ENCODE measurements at places on chromosomes 6 and 20.

DNA sequence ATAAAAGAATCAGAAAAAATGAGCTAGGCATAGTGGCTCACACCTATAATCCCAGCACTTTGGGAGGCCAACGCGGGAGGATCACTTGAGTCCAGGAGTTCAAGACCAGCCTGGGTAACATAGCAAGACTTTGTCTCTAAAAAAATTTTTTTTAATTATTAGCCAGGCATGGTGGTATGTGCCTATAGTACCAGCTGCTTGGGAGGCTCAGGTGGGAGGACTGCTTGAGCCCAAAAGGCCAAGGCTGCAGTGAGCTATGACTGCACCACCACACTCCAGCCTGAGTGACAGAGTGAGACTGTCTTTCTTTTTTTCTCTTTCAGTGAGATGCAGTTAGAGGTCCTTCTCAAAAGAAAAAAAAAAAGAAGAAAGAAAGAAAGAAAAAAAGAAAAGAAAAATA, 8.5 kb upstream of the SNRPC start:
- no peak for DNase-seq

- DNase-seq = no peak
These were observed 1085.8 kb upstream of the CITED2 start for GRCh38 chr6:140460267-140460666.

DNA sequence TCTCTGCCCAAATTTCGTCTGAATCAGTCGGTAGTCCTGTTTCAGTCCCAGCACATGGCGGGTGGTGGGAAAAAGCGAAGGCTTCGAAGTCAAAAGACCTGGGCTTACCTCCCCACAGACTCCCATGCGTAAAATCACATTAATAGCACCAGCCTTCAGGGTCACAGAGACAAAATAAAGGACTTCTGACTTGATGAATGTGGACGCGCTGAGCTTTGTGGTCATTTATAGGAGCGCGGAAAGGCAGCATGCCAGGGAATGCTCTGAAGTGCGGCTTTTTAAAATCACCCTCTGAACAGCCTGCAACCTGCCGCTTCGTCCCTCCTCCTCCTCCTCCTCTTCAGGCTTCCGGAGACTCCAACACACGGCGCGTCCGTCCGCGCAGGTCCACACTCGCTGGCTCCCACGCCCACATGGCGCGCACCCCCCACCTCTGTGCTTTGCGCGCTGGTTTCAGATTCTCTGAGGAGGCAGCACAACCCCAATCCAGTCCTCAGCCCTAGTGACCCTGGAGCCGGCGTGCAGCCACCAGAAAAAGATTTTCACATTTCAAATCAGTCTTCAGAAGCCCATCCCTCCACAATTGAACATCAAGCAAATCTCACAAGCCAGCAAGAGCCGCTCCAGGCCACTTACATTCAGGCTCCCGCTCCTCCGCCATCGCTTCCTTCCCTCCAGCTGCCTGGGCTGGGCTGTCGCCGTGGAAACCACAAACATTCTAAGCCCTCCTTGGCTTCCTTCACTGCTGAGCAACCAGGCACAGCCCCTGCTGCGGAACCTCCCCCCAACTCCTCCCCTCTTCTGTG, at the start of gene C6orf118:
Gene C6orf118 (minus strand): TSS at position 680 of the 806 bp plus-strand sequence. CDS start 19 bp downstream, at position 661.
- DNase-seq = peak; percentile 33

DNA sequence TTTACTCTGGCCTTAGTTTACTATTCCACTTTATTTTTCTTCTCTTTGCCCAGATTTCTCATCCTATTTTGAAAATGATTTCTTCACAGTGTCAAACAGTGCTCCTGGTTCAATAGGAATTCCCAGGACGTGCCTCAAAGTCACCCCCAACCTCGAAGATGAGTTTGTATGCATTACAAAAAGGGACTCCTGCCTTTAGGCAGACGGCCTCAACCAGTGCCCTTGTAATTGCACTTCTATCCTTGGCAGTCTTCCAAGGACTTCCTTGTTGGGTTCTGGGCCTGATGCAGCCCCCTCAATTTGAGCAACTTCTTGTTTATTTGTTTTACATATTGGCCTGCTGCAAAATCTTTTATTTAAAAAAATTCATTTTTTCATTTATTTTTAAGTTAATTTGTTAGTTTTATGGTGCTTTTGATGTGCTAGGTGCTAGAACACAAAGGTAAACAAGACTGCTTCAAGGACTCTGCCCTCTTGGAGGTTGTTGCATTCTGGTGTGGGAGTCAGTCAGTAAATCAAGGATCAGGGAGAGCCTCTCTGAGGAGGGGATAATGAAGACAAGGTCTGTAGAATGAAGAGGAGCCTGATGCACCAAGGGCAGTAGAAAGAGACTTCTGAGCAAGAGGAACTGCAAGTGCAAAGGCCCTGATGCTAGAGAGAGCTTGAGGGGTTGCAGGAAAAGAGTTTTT, 181.5 kb upstream of the LAMP5 start:
- DNase-seq = no peak

- DNase-seq = no peak
These were observed 60.0 kb downstream of the PRL start for GRCh38 chr6:22236626-22237414.

DNA sequence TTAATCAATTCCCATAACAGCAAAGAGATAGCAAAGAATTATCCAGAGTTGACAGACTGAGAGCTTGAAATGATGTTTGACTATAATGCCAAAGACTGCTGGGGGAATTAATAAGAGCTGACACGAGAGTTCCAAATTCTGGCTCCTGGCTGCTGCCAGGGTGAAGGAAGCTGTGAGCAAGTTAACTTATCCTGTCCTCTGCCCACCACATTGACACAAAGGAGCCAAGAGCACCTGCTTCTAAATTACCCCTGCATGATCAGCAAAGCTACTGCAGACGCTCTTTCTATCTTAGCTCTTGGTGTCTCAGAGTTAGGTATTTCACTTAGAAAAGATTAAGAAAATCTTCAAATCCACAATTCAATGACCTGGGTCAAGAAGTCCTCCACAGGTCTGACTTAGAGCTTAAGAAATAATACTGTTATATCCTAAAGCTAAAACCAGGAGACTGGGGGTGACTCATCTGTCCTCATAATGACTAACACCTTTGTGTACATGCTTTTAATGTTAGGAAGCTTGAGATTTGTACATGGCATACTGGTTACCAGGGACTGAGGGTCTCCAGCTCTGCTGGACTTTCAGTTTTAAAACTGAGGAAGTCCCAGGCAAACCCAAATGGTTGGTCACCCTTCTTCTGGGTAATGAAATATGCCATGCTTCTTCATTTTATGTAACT, 13.2 kb upstream of the FRK start:
- DNase-seq = no peak

DNA sequence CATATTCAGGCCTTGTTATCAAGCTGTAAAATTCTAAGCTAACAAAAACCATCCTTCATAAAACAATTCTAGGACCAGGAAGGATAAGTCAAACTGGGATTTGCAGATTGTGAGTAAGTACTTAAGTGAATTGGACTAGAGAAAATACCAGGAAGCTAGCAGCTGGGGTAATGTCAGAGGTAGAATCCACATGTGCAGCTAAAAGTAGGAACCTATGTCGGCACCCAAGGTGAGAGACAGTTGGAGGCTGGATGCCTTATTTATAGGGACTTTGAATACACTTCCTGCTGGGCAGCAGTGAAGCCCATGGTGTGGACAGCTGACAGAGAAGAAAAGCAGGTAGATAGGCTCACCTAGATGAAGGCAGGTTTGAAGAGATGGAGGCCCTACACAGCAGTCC, 127.3 kb downstream of the FLRT3 start:
- DNase-seq = no peak

DNA sequence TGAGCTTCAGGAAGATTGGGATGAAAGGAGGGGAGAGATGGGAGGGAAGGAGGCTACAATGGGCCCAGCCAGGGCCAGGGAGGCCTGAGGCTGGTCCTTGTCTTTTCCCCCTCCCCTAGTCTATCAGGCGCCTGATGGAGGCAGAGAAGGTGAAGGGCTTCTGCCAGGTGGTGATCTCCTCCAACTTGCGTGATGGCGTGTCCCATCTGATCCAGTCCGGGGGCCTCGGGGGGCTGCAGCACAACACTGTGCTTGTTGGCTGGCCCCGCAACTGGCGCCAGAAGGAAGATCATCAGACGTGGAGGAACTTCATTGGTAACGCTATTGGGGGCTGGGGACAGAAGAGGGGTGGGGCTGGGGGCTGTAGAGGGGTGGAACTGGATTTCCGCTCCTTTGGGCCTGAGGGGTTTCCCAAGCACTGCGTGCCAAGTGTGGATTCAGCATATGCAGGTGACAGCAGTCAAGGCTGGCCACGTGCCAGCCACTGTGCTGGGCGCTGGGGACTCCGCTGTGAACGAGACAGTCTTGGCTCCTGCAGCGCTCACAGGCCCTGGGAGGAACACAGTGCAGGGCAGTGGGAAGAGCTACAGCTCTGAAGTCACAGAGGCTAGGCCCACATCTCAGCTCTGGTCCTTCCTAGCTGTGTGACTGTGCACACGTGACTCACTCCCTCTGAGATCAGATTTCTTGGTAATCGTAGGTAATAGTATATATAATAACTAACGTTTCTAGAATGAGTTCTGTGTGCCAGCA, 22.7 kb downstream of the SLC12A5 start:
- no peak for DNase-seq

DNA sequence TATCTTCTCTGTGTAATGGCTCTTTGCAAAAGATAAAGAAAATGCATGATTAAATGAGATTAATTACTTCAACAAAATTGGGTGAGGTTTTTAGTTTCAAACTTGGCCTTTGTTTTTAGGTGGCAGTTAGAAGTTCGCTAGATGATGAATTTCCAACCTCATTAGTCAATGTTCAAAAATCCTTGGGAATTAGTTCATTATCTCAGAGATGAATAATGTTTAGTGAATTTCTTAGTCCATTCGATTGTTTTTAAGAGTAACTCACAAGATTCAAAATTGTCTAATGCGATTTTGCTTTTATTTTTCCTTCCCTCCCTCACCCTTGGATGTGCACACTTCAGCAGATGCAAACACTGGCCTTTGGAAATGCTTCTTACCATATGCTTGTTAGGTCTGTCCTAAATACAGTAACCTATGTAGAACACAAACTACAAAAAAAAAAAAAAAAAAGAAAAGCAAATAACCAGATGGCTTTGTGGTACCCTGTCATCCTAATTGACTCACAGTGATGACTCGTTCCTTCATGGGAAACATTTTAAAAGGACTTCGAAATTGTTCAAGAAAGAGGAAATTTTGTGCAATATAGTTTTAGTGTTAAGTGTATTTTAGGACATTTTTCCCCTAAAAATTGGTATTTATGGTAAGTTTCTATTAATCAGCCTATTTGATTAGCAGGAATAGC, 66.7 kb downstream of the FAM229B start:
- no peak for DNase-seq

DNA sequence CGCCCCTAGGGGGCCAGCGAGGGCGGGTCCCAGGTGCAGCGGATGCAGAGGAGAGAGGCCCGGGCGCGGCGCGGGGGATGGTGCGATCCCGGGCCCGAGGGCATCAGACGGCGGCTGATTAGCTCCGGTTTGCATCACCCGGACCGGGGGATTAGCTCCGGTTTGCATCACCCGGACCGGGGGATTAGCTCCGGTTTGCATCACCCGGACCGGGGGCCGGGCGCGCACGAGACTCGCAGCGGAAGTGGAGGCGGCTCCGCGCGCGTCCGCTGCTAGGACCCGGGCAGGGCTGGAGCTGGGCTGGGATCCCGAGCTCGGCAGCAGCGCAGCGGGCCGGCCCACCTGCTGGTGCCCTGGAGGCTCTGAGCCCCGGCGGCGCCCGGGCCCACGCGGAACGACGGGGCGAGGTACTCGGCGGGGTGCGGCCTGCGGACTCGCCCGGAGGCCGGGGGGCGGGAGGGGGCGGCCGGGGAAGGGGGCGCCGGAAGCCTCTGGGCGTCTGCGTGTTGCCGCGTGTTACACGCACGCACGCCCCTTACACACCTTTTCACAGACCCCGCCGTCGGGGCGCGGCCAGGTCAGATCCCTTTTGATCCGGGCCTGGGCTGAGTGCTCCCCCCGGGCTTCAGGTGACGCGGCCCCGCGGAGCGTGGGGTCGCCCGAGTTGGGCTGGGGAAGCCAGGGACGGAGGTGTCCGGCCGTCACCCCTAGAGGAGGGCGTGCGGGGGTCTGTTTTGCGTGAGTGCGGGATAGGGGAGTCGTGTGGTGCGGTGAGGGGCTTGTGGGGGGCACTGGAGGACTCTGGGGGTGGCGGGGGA, 412 bp downstream of the TRIB3 start:
- no peak for DNase-seq

- no peak for DNase-seq
These were observed 46.7 kb downstream of the RNGTT start for GRCh38 chr6:88916615-88917208.

GRCh38 chr6:34205916-34206315, 30.8 kb upstream of the HMGA1 start:
- DNase-seq = no peak

DNA sequence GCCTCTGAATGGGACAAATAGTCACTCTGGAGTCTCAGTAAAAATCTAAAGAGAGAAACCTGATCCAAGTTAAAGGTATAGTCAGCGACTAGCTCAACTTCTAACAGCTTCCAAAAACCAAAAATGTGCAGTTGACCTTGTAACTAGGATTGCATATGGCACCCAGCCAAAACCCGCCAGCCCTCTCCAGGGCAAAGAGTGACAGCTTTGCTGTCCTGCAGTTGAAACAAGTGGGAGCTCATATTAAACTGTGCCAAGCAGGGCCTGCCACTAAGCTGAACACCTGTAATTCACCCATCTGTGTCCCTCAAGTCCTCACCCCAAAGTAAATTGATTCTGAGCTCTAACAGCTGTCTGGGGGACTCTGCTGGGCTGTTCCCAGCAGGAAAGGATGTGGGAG, 695.3 kb downstream of the MAFB start:
- no peak for DNase-seq

DNA sequence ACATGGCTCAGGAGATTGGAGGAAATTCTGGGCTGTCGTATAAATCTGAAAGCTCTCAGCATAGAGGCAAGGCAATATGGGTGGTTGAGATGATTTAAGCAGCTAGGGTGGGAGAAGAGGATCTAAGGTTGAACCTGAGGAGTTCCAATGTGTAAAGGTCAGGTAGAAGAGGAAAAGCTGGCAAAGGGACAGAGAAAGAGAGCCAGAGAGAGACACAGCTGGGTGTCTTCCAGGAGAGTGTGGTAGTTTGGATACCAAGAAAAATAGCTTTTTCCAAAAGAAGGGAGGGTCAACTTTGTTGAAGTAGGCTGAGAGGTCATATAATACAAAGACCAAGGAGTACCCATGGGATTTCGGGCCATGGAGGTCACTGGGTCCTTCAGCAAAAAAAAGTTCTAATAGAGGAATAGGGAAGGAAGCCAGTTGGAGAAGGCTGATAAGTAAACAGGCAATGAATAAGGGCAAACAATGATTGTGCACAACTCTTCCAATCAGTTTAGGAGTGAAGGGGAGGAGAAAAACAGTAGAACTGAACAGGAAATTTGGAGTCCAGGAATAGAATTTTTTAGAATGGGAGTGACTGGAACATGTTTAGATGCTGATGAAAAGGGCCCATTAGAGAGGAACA, 135.1 kb downstream of the QRSL1 start:
- DNase-seq = no peak

GRCh38 chr6:29596381-29596900, 11.5 kb downstream of the OR2H2 start:
- no peak for DNase-seq
